ENCODE measurements at places on chromosomes 3 and 15.
A peak's percentile ranks its signal among the peaks of the same experiment; 100 is the strongest.

DNA sequence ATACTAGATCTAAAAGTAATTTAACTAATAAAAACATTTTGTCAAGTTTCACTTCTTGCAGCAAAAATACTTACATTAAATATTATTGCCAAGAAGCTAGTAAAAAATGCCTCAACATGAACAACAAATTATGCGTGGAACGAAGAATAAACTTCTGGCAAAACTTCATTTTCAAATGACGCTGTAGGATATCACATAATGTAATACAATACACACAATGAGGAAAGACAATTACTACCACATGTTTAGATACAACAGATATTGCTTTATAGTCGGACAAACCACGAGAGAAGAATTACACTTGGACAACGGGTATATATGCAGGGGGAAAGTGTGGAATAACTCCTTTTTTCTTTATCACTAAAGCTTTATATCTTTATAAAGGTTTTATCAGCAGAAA, 21.6 kb downstream of the P3H2 start:
- no peak overlapping the region for H3K27ac ChIP-seq
- H3K36me3 ChIP-seq = no peaks in the 10 kb centered on the region
- H3K27me3 ChIP-seq = no peaks in the 10 kb centered on the region
- no peak overlapping the region for H3K4me3 ChIP-seq
- DNase-seq = no peak

DNA sequence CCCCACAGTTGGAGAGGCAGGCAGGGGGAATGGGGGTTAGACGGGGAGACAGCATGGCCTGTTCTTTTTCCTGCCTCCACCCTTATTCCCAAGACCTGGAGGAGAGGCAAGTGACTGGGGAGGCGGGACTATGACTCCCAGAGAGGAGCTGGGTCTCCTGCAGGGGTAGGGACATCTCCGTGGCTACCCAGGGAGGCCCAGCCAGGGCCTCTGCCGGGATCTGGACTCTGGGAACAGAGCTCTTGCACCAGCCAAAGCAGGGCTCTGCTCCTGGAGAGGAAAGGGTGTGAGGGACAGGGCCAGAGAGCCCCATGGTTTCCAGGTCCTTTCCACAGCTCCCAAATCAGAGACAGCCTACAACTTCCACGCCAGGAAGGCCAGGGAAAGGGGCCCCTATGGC, 22.8 kb downstream of the CFAP100 start:
- H3K4me1 ChIP-seq = 0 out of 2 replicates have a peak, but pooled peaks cover 3% of the 10 kb centered on the region
- H3K27me3 ChIP-seq = no peaks in the 10 kb centered on the region
- no peak overlapping the region for H3K4me3 ChIP-seq
- no peaks in the 10 kb centered on the region for H3K36me3 ChIP-seq
- no peak for DNase-seq
- no peak overlapping the region for H3K27ac ChIP-seq

- no peak overlapping the region for H3K27ac ChIP-seq
- DNase-seq = peak; percentile 14
- no peaks in the 10 kb centered on the region for H3K4me1 ChIP-seq
- no peaks in the 10 kb centered on the region for H3K27me3 ChIP-seq
These were observed 252.0 kb downstream of the CACNA2D3 start for GRCh38 chr3:54374214-54374852.

- H3K36me3 ChIP-seq = no peaks in the 10 kb centered on the region
- H3K4me1 ChIP-seq = no peaks in the 10 kb centered on the region
- no peaks in the 10 kb centered on the region for H3K27me3 ChIP-seq
- H3K27ac ChIP-seq = no peak overlapping the region
- peak; percentile 67 for DNase-seq
These were observed 542.6 kb downstream of the ZBBX start for GRCh38 chr3:166837535-166837934.

DNA sequence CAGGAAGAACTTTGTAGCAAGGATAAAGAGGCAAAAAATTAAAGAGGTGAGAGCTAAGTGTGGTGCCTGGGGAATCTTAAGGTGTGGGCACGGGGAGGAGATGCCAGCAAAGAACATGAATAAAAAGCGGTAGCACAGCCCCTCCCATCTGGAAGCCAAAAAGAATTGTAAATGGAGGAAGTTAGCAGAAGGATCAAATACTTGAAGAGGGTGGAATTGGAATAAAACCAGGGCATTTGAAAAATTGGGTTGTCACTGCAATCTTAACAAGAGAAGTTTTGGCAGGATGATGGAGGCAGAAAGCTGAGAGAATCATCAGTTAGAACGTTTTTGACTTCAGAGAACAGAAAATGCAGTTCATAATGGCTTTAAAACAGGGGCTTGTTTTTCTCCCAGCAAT, 2.4 kb downstream of the CCR2 start:
- H3K27ac ChIP-seq = no peak overlapping the region
- no peaks in the 10 kb centered on the region for H3K36me3 ChIP-seq
- H3K4me3 ChIP-seq = no peak overlapping the region
- DNase-seq = no peak

- no peak overlapping the region for H3K27ac ChIP-seq
- H3K36me3 ChIP-seq = no peaks in the 10 kb centered on the region
- no peaks in the 10 kb centered on the region for H3K27me3 ChIP-seq
- no peak for DNase-seq
These were observed 14.8 kb downstream of the LNP1 start for GRCh38 chr3:100416176-100416575.

DNA sequence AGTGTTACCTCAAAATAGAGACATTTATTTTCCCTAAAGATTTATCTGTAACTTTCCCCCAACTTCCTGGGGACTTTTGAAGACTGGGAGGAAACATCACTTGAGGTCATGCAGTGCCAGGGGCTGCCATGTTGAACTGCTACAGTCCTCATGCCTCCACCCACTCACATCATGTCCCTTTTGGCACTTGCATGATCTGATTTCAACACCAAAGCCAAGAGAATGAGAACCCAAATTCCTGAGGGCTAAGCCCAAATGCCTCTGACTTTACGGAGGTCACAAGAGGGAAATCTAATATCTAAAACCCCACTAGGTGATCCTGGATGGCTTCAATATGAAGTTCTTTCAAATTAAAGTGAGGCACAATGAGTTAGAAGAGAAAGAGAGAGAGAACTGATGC, 213.1 kb downstream of the NTRK3 start:
- H3K27me3 ChIP-seq = no peaks in the 10 kb centered on the region
- no peak for DNase-seq
- H3K4me1 ChIP-seq = peaks cover 4% of the 10 kb centered on the region
- H3K4me3 ChIP-seq = no peak overlapping the region
- no peak overlapping the region for H3K27ac ChIP-seq
